Mucosa of gallbladder (tissue), 1 donor: ENCODE measurements at places on chromosomes 1 and 21. TPM values are rescaled to one million over a fixed set of nuclear protein-coding genes. Genes with fewer than 3 reads are reported as not detected.
A peak's percentile ranks its signal among the peaks of the same experiment; 100 is the strongest.

DNA sequence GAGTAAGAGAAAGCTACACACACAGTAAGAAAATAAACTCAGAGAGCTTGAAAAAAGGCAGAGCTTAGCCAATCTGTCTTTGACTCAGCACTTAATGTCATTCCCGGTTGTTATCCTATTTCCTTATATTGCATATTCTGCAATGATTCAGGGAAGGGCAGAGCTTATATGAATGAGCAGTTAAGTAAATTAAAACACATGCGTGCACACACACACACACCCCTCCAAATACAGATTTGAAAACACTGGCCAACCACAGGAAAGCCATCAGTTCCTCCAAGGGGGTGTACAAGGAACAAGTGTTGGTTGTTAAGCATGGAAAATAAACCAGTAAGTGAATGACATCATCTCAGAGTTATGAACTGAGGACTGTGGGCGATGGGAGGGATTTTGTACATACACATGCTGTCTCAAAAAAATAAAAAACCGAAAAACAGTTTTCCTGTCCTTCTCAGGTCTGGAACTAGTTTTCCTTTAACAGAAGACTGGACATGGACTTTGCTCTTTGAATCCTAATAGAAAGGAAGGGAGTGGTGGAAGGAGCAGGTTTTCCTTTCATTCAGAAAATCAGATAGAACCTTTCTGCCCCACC, 1.0 kb downstream of the IQGAP3 start:
- no peak for DNase-seq

- no peak for DNase-seq
Observed at GRCh38 chr1:171865106-171865505, 23.8 kb downstream of the DNM3 start.

- no peak for DNase-seq
Observed at GRCh38 chr1:94093996-94094395, 27.0 kb downstream of the ABCA4 start.

- no peak for DNase-seq
Observed at GRCh38 chr1:151377150-151377884, 4.8 kb upstream of the SELENBP1 start.

DNA sequence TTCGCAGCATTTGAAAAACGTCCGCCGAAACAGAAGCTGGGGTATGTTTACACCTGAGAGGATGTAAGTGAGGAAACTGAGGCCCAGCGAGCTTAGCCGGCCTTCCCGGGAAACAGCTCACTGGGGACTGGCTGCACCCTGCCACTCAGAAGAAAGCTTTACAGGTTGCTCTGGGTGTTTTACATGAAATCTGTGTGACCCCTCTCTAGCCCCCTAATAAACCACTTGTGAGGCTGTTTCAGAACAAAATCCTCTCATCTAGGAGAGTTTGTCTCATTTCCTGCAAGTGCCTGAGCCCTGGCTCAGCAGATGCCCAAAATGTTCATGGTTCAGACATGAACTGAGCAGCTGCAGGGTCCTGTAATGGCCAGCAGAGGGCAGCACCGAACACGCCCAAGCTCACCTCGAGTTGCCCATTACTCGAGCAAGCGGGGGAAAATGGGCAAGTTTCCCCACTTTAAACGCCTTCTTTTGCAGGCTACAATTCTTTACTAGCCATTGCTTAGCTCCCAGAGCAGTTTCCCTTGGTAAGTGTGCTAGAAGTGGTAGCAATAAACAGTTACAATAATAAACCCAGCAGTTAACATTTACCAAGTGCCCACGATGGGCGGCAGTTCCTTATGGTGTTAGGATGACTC, 76.4 kb downstream of the FHAD1 start:
- peak; percentile 86 for DNase-seq

DNA sequence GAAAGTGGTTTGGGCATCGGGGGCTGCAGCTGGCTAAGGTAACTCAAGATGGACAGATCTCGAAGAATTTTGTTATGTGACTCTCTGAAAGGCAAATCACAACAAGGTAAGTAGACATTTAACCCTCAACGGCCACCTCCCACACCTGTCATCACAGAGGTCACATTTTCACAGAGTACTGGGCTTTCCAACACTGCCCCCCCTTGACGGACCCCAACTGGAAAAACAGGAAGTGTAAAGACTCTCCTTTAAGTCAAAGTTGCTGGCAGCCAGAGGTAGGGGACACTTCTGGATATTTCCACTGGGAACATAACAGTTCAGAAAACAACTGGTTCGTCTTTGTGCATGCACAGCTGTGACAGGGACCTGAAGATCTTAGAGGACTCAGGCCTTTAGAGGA, 22.3 kb downstream of the NOL9 start:
- DNase-seq: no peak

DNA sequence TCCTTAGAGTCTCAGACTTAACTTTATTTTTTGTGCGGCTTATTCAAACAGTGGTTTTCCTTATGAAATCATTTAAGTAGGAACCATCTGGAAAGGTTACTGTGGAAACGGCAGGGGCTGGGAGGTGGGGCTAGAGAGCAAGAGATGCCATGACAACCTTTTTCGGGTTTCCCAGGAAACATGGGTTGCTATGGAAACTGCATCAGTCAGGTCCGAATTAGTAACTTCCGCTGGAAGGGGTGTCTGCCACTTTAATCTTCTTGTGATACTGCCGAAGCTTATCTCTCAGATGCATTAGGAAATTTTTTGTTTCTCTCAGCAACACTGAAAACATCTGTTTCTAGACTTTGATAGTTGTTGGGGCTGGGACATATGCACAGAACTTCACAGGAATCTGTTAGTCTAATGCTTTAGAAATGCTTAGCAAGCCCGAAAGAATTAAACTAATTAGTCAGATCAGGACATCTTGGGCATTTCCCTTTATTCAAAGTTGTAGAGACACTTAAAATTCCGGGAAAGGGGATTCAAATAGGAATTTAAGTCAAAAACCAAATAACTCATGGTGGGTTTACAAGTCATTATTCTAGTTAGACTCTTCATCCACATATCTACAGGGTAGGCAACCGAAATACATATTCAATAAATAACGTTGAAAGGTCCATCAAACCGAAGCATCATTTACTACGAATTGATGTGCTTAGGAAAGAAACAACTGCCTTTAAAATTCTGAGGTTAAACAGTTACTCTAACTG, 2.6 kb downstream of the KCNA3 start:
- no peak for DNase-seq

DNA sequence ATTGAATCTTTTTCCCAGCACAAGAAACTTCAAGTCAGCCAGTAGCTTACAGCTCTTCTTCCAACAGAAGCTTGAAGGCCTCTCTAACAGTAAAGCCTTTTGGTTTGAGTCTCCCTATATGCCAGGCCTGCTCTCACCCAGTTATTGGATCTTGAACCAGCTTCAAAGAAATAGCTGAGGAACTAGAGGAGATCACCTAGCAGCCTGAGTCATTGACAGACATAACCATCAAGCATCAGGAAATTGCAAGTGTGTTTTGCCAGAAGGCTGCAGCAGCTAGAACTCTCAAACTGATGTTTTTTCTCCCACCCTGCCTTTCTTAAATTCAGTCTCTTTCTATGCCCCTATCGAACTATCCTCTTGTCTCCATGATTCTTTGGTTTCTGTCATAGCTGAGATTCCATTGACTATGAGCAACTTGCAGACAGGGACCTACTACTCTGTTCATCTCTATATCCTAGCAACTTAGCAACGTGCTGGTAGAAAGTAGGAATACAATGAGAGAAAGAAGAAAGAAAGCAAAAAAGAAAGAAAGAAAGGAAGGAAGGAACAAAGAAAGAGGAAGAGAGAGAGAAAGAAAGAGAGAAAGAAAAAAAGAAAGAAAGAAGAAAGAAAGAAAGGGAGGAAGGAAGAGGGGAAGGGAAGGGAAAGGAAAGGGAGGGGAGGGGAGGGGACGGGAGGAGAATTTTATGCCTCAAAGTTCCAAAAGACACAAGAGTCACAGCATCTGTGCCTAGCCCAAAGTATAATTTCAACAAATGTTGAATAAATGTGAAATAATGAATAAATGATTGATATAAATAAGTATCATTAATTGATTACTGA, 60.0 kb upstream of the FGGY start:
- no peak for DNase-seq

- DNase-seq: no peak
Observed at GRCh38 chr1:62433861-62434617, 2.8 kb upstream of the USP1 start.

- no peak for DNase-seq
Observed at GRCh38 chr1:181206513-181206912, 118.0 kb downstream of the IER5 start.

GRCh38 chr21:45309069-45309986, 21.6 kb upstream of the POFUT2 start:
- peak; percentile 58 for DNase-seq

GRCh38 chr1:223716302-223716862, 4.0 kb downstream of the CAPN2 start:
- no peak for DNase-seq

DNA sequence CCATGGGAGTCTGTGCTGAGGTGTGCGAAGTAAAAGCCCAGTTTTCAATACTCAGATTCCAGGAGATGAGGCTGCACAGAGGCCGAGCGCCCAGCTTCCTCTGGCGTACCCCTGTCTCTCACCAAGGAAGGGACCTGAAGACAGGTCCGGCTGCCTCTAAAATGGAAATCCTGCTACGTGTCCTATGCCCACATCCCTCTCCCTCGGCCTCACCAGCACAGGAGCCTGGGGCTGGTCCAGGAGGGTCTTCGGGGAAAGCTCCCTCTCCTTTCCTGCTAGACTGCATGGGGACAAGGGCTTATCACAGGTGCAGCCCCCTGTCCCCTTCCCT, 392 bp downstream of the MRPL55 start:
- no peak for DNase-seq

DNA sequence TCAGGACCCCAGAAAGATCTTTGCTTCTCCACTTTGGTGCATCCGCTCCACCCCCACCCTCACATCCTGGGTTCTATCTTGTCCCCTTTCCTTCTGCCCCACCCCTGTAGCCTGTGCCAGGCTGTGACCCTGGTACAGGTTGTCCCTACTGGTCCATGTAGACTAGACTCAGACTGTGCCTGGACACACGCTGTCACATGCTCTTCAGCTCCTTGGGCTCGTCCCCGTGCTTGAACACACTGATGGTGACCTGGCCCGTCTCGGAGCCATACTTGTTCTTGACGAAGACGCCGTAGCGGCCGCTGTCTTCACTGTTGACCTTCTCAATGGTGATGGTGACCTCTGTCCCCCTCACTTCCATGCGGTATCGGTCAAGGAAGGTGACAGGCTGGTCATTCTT, 54.8 kb downstream of the MYOM3 start:
- DNase-seq: no peak

- no peak for DNase-seq
Observed at GRCh38 chr1:194624833-194625232, 1438.4 kb upstream of the B3GALT2 start.

DNA sequence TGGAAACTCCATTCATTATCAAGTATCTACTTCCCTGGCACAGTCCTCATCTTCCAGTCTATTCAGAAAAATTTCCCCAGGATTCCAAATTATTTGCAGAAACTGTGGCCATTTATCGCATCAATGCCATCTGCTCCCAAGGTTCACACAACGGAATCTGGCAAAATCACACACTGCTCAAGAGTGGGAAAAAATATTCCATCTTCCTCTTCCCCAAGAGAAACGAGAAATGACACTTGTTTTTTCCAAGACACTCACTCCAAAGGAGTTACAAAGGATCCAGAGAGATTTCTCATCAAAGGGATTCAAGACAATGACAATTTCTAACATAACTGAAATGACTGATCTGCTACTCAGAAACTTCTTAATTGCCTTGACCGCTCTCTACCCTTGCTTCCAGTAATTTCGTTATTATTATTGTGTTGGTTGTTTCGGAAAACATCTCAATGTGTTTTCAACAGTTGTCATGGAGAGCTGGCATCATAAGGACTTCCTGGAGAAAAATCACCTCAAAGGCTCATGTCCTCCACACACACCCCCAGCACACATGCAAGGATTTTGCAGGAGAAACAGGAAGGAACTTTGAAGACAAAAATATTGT, 128.0 kb downstream of the PSMG1 start:
- no peak for DNase-seq

Gene USH2A
- total RNA-seq: 0.03 TPM

Gene S100B
- 7.5 TPM for total RNA-seq

Gene C8B
- 1.9 TPM for total RNA-seq

Gene CD5L
- not detected for total RNA-seq

Gene NGF
- 2.6 TPM for total RNA-seq

Gene ATAD3C
- total RNA-seq: 7.0 TPM

Gene TTC24
- 0.60 TPM for total RNA-seq

Gene UTS2
- not detected for total RNA-seq

Gene PAPPA2
- 20.2 TPM for total RNA-seq

Gene NR0B2
- 98.9 TPM for total RNA-seq

Gene HSPA6
- 5.8 TPM for total RNA-seq

Gene RPTN
- not detected for total RNA-seq
